GM12892 (cell line): ENCODE measurements at places on chromosomes 2 and 18.

DNA sequence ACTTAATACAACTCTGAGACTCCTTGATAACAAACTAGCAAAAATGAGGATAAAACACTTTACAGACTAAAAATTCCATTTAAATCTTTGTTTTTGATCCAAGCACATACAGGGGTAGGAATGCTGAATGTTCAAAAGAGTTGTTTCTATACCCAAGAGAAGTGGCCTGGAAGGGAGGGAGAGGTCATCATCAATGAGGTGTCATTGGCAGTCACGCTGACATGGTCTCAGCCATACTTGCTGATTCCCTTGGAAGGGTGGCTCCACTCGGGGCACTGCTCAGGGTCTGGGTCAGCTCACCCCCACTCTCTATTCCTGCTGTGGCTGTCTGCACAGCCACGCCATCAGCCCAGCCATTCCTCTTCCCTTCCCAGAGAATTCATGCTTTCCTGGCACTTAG, 105.2 kb upstream of the PELI1 start:
- DNase-seq = no peak

DNA sequence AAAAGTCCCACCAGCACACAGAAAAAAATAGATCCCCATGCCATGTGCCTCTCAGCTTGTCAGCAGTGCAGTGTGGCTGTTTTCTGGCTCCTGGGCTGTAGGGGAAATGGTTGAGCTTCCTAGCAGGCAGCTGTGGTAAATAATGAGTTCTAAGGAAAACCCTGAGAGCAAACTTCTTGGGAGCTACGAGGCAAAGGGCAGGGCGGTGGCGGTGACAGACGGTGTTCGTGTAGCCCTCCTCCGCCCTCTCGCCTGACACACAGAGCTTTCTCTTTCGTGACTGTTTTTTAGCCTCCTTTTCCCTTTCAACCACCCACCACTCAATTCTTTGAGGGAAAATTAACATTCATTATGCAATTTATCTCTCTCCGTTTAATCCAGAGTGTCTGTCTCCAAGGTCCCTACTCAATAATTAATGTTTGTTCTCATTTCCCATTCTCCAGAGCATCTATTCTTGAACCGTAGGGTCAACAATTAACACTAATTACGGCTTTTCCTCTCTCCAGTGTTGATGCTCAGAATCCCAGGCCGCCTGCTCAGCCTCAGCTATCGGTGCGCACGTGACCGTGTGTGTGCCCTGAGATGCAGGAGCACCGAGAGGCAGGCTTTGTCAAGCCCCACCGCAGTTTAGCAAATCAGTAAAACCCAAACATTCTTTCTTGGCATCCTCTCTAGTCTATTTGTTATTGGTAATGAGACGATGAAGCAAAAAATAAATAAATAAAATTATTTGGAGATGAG, 50.1 kb downstream of the KIAA2012 start:
- DNase-seq = no peak

DNA sequence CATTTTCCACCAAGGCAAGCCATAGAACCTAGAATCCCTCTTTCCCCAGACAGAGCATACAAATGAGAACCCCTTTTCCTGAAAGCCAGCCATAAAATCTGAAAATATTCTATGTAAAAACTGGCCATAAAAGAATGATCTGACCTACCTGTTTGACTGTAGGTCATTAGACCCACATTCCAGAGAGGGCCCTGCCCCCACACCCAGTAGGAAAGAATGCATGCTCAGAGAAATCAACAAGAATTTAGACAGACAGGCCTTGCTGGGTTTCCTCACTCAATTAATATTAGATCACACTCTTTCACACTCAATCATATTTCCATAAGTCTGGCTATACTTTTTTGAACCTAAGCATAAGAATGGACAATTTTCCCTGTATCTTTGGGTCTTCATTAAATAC, 929.5 kb downstream of the ERBB4 start:
- DNase-seq = no peak

GRCh38 chr2:105121434-105121833, 83.6 kb downstream of the MRPS9 start:
- no peak for DNase-seq

- no peak for DNase-seq
Measured at GRCh38 chr2:21643180-21643579, 519.4 kb downstream of the TDRD15 start.

DNA sequence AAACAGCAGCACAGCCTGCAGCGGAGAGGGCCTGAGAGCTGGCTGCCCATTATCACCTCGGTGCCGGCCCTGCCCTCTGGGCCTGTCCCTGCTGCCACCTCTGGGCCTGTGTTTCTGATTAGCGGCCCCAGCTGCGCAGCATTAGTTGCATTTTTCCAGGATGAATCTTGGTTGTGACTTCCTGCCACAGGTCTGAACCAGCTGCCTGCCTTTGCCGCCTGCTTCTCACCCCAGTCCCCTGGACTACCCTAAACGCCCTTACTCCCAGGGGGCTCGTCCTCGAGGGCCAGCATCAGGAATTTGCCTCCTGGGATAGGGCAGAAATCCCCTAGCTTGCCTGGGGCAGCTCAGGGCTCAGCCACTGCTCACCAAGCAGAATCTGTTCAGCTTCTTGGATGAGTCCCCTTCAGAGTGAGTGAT, 342.8 kb downstream of the DYSF start:
- no peak for DNase-seq
